ENCODE measurements at places on chromosomes 5 and 9.

DNA sequence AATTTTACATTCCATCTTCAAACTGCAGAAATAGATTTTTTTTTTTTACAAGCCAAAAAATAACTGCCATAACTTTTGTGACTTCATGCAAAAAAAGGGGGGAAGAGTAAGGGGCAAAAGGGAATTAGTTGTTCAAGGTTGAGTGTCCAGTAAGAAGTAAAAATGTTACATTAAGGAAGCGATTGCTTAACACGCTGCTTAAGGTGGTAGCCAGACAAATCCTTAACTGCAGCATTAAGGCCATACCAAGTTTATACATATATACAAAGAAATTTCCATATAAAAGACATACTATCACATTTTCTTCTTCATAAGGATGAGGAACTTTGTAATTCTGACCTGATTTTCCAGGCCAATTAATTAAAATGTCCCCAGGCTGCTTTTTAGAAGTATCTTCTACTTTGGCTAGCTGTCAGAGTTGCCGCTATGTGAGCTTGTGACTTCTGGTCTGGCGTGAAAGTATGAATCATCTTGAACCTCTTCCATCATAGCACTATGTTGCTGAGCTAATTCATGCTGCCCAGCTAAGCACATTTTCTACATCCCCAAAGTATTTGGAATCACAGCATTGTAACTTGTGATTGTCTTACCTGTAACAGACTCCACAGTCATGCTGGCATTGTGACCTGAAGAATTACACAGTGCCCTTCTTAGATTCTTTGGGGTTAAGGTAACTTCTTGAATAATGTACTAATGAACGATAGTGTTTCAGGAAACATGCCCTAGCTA, 40.0 kb downstream of the G3BP1 start:
- peak; percentile 68 for DNase-seq

DNA sequence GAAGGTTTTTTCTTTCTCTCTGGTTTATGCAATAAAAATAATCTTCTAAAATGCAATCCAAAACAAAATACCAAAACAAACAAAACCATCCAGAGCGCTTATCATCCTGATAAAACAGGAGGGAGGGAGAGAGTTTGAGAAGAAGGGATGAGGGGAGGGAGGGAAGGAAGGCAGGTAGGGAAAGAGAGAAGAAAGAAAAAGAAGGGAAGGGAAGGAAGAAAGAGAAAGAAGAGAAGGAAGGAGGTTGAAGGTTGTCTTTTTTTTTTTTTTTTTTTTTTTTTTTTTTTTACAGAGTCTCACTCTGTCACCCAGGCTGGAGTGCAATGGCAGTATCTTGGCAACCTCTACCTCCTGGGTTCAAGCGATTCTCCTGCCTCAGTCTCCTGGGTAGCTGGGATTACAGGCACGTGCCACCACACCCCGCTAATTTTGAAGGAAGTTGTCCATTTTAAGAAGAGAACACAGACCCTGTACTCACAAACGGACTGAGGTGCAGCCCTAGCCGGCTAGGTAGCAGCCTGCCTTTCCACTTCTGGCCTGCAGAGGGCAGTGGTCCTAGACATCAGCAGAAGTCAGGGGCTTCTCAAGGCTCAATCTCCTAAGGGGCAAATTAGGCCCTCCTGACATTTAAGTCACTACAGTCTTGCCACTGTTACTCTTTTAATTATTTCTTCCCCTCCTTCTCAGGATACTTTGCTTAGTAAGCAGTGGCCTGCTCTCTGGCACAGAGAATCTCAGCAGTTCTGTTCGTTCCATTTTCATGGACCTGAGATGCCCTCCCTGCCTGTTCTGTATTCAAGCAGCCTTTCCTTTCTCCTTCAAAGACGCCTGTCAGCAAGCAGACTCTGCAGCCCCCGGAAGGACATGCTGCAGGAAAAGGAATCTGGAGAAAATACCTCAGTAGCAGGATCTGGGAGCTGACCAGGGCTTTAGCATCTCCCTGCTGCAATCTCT, 76.4 kb downstream of the EPB41L4B start:
- DNase-seq: peak; percentile 61

- DNase-seq: peak; percentile 96
Observed at GRCh38 chr5:141514330-141515133, 25.7 kb downstream of the PCDHGC5 start.

DNA sequence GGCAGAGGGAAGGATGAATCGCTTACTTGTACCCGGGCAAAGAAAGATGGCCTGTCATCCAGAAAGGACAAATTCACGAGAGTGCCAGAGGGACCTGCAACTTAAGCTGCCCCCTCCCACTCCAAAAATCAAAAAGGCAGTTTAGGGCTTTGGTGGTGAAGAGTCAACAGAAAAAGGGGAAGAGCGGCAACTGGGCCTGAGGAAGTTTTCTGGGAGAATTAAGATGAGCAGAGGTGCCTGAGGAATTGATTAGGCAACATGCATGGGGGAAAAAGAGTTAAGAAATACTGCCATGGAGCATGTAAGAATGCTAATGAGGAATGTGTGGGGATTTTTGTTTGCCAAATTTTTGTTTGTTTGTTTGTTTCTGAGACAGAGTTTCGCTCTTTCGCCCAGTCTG, 1.8 kb upstream of the ACTL7B start:
- DNase-seq: no peak

GRCh38 chr5:10021248-10021647, 228.4 kb downstream of the ATPSCKMT start:
- no peak for DNase-seq

DNA sequence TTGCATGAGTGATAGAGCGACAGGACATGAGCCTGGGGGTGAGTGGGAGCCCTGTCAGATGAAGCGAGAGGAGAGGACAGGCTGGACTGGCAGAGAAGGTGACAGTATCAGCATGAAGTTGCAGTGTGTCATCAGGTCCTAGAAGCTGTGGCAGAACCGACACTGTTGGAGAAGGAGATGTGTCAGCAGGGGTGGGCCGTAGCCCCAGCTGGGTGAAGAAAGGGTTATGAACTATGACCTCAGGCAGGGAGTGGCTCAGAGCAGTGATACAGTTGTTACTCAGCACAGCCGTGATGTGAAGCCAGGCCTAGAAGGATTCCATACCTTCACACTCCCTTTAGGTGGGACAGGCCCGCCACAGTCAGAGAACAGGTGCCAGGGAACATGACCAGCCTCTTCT, 7.6 kb downstream of the PCYOX1L start:
- DNase-seq: no peak

DNA sequence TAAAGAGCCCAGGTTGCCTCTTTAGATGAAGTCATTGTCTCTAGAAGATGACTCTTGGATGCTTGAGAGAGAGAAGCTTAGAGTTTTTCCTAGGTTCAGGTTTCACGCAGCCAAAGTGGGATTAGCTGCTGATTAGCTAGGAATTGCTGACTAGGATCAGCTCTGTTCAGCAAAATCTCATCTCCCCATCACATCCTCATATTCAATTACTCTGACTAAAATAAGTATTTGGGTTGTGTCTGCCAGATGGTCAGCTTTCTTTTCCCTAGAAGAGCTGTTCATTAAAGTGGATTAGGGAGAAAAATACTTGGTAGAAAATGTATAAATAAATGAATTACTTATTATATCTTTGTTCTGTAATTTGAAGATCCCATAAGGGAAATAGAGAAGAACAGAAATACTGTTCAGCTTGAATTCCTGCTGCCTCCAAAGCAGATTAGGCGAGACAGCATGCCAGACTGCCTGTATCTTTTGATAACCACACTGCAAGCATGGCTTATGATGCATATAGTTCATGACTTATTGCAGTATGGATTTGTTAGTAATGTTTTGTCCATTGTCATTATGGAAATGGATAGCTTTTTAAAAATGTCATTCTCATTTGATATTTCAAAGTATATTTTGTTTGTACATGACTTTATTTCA, 184.8 kb upstream of the CD180 start:
- no peak for DNase-seq

GRCh38 chr9:132794730-132795380, 83.2 kb downstream of the AK8 start:
- DNase-seq: no peak

DNA sequence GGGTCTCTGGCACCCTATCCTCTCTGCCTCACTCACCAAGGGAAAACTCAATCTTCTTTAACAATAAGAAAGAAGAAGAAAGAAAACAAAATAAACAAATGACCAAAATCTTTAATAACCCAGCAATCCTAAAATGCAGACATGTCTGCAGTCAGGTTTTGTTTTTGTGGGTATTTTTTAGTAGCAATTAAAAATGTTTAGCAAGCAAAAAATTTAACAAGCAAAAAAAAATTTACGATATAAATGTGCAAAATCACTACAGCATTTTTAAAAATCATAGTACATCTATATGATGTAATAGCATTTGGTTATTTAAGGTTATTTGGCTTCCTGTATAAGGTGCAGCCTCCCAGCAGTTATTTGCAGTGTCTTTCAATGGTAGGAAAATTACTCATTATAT, 151.3 kb upstream of the MAP3K1 start:
- DNase-seq: no peak

GRCh38 chr9:117703537-117703936, 666 bp upstream of the TLR4 start:
- DNase-seq: no peak

DNA sequence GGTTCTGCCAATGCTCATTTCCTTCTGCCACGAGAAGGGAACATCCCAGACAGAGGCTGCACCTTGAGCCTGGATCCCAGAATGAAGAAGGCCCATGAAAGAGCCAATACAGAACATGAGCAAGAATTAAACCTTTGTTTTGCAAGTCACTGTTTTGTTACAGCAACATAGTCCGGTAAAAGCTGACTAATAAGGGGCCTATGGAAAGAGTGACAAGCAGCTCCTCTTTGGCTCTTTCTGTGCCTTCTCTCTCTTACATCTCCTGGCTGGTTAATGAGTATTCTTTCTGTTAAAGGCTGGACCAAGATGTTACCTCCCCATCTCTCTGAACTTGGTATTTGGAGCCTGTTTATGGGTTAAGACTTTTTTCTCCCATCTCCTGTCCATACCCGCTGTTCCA, 10.8 kb downstream of the GFRA3 start:
- DNase-seq: no peak

Data from M059J (cell line).